ENCODE measurements at places on chromosomes 2 and 18.

DNA sequence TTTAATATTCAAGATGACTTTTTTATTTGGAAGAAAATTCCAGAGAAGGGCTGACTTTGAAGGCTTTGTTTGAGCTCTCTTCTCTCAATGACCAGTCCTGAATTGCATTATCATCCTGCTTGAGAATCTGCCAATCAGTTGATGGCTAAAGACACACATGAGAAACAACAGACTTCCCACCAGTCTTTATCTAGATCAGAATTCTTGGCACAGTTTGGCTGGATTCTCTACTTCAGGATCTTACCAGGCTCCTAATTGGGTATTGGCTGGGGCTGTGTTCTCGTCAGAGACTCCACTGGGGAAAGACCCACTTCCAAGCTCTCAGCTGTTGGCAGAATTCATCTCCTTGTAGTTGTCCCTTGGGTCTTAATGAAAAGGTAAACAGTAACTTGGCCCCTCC, 86.0 kb downstream of the WDSUB1 start:
- DNase-seq: no peak

- DNase-seq: no peak
Measured at GRCh38 chr2:179669196-179669595, 192.2 kb downstream of the ZNF385B start.

- no peak for DNase-seq
Measured at GRCh38 chr18:6747646-6748045, 18.1 kb downstream of the ARHGAP28 start.

DNA sequence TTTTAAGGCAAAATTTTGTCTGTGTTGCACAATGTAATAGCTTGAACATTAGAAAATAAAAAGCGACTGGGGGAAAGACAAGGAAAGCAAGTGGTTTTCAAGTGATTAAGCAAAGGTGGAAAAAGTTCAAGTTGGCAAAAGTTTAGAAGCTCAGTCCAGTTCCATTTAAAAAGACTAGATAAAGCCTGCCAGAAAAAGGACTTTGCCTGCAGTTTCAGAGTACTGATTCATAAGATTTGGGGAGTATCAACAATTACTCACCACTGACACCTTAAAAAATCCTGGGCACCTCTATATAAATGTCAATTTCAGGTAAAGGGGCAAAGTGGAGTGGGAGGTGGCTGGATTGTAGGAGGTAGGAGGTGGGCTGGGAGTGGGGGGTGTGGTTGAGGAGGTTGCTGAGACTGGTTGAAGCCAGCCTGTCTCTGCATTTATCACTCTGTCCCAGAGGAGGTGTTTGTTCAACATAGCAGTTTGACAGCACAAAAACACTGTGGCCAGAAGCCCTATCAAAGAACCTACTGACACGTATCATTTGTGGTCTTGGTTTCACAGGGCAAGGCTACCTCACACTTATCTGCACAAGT, 14.6 kb downstream of the ZEB2 start:
- no peak for DNase-seq

DNA sequence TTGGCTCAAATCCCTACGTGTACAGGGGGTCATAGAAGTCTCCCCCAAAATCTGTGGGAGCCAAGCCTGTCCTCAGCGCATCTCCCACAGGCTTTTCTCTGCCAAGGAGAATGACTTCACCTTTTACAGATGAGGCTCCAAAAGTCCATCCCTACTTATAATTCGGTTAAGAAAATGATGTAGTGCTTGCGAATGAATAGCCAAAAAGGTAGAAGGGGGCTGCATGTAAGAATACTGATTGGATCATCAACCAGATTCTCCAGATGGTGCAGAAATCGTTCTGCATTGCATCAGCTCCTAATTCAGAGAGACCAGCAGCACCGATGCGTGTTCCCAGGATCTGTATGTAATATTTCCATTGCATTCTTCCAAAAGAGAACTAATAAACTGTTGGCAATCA, 91.9 kb downstream of the EPHA4 start:
- no peak for DNase-seq

DNA sequence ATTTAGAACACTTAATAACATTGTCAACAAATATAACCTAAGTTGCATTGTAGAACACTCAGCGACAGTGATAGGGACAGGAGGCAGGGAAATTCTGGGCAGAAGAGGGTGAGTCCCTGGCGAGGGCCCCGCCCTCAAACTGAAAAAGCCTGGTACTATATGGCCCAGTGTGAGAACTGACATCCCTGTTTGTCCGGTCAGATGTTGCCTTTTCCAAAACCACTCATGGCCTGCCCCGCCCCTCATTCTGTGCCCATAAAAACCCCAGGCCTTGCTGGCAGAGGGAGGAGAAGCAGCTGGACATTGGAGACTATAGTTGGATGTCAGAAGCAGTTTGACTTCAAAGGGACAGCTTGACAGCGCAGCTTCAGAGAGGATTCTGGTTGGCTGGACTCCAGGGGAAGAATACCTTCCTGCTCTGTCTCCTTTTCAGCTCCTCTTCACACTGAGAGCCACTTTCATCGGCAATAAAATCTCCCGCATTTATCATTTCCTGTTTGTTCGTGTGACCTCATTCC, 47.0 kb downstream of the FAM117B start:
- DNase-seq: no peak

DNA sequence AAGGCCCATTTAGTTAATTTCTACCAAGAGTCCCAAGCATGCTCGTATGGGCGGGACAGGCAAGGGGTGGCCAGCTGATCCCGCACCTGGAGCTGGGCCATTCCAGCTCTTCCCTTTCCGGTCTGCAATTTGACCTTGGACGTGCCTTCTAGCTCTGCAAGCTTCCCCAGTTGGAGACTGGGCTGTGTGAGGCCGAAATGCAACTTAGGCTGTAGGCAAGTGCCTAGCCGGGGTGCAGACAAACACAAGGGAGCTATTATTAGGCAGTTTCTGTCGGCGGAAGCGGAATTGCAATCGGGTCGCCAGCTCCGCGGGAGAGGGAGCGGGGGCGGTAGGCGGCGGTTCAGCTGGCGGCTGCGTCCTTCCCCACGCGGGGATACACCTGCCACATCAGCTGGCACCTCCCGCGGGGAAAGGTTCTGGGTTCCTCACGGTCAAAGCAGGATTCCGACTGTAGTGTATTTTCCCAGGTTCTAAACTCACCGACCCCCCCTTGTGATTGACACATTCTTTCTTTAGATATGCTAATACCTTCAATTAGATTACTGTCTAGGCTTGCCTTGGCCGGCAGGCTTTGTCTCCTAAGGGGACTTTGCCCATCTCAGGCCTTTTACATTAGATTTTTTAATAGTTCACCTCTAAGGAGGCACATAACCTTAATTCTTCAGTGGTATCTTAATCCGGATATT, 17.1 kb upstream of the ZNF532 start:
- no peak for DNase-seq

DNA sequence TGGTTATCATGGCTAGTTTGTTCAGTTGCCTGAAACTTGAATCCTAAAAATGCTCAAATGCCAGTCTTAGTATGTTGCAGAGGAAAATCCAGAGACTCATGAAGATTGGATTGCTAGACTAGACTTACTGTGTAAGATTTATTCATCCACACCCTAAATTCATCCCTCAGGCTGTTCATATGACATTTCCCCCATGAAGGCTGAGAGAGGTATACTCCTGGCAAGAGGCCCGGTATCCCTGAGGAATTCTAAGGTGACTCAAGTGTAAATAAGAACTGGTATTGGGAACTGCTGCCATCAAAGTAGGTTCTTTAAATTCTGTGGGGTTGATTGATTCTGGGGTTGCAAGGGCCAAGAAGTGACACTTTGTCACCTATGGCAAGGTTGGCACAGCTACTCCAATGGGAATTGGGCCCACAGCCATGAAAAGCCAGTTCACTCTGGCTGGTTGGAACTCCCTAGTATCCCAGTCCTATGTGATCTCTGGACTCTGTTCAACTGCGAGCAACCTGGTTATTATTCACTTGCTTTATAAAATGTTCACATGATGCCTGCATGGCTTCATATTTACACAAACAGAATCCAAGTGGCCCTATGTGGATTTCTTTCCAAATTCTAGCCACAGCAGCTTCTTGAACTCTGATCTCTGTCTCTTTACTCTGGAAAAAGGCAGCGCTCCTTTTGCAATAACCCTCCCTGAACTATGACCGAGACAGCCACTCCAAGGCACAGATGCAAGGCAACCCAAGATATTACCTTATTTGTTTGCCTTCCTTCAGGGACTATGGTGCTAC, 429.1 kb downstream of the CBLN2 start:
- DNase-seq: no peak

GRCh38 chr18:26777351-26778053, 88.0 kb downstream of the AQP4 start:
- DNase-seq: no peak

DNA sequence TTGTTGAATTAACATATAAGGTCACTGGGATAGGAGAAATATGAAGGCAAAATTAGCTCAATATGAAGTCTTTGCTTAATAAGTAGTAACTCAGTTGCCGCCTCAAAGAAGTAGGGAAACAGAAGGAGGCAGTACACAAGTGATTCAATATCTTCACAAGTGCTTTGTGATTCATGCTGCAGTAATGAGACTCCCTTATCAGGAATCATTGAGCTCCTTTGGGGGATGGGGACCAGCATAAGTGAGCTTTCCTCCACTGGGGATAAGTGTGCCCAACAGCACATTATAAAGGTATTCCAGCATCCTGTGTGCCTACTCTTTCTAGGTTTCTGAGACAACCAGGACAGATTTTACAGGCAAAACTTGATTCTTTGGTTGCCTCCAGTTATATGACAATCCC, 323.4 kb upstream of the UBE2E3 start:
- no peak for DNase-seq

DNA sequence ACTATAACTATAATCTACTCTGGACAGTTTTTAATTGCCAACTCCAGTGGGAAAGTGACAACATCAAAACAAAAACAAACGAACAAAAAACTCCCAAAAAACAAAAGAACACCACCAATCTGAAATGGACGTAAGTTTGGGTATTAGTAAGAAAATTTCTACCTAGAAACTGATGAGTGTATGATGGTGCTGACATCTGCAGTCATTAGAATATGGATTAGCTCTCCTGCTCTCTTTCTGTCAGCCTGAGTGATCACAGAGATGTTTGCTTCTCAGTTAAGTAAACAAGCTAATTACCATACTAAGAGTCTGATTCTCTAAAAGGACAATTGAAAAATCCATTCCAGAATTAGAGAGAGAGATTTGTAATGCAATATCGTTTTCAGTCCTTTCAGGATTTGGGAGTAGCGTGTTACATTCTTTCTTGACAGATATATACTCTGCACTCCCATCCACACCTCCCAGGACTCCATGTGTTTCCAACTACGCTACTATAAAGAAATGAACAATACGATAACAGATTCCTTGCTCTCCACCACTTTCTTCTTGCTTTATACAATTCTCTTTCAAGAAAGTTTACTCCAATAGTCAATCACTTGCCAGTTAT, 1347.4 kb upstream of the PIK3C3 start:
- no peak for DNase-seq

DNA sequence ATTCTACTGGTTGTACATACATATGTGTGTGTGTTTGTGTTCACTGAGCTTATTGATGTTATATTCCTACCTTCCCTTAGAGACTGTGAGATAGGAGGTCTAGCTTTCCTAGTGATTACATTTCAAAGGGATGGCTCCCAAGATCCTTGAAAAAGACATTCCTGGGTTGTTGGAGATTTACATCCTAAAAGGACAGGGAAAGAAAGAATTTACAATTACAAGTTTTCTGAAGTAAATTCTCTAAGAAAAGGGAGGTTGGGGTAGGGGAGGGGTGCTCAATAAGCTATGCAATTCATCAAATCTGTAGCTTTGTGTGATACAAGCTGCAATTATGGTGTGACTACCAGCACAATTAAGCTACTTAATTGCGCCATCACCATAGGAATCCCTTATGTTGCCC, 284.3 kb downstream of the NUP35 start:
- no peak for DNase-seq

DNA sequence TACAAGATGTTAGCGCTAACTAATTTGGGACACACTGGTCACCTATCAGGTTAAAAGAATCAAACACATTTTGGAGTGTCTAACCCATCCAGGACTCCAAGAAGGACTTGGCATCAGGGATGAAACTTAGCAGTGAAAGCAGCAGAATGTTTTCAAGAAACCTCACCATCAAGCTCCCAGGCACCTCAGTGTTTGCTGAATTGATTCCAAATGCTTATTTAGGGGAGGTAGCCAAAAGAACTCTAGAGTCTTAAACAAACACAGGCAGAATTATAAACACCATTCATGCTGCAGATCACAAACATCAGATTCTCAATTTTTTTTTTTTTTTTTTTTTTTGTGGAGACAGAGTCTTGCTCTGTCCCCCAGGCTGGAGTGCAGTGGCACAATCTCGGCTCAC, 122.8 kb upstream of the UXS1 start:
- DNase-seq: no peak

- DNase-seq: no peak
Measured at GRCh38 chr2:13666582-13667414, 950.1 kb downstream of the TRIB2 start.

DNA sequence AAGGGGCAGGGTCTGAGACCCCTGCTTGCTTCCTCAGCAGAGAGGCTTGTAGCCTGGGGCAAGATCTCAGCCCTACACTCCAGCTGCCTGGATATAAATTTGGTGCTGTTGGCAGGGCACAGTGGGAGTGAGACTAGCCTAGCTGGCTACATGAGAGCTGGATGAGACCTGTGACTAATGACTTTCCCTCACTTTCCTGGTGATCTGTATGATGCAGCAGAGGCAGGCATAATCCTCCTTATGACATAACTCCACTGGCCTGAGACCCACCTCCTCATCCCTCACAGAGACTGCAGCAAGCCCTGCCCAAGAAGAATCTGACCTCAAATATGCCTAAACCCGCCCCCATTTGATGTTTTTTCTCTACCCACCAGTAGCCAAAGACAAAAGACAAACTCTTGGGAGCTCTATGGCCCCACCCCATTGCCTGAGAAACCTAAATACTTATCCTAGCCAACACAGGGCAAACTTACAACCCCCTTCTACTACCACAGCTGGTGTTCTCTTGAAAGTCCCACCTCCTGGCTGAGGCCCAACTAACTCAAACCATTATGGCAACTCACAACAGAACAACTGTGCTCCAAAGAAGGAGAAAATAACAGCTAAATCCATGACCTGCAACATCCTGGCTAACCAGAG, 102.7 kb downstream of the NR4A2 start:
- no peak for DNase-seq

- DNase-seq: no peak
Measured at GRCh38 chr18:49393011-49393410, 67.4 kb downstream of the DYM start.

DNA sequence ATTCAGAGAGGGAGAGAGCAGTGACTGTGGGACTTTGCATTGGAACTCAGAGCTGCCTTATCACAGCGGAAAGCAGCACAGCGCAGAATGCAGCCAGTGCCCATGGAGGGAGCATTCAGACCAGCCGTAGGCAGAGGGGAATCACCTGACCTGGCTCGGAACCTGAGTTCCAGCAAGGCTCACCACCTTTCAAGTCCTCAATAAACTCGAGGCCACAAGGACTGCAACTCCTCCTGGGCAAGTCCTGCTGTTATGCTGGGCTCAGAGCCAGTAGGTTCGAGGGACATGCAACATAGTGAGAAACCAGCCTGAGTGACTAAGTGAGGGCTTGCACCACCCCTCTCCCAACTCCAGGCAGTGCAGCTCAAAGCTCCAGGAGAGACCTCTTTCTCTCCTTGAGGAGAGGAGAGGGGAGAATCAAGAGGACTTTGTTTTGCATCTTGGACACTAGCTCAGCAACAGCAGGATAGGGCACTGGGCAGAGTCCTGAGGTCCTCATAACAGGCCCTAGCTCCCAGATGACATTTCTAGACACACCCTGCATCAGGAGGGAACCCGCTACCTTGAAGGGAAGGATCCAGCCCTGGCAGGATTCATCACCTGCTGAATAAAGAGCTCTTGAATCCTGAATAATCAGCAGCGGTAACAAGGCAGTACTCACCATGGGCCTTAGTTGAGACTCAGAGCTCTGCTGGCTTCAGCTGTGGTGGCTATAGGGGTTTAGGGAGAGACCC, 136.8 kb upstream of the OTOS start:
- no peak for DNase-seq

GRCh38 chr18:58527285-58527951, 101.5 kb downstream of the ALPK2 start:
- DNase-seq: no peak

Data from stimulated activated CD4-positive, alpha-beta T cell treated with anti-CD3 and anti-CD28 coated beads, Interleukin-1b, Interleukin-23, amount 100 ng/mL, for 24 hours (primary cell).